ENCODE measurements at places on chromosomes 16 and 17.

DNA sequence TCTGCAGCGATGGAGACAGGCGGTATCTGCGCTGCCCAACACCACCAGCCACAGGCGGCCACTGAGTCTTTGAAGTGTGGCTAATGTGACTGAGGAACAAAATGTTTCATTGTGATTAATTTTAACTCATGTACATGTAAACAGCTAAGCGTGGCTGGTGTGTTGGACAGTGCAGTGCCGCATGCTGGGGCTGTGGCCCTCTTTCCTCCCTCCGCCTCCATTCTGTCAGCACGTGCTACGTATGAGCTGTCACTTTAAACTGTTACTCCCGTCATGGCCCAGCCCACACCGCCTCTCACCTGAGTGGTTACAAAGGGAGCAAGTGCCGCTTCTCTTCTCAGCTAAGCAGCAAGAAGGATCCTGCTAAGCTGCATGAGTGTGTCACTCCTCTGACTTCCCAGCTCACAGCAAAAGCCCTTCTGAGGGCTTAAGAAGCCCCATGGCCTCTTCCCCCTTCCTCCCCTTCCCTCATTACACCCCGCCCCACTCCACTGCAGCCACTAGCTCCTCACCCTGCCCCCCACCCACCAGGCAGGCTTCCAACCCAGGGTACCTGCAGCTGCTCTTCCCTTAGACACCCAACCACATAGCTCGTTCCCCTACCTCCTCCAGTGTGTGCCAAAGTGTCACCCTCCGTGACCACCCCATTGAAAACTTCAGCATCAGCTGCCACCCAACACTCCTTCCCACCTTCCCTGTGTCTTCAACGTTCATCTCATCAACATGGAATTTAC, 15.0 kb downstream of the HASPIN start:
- DNase-seq = no peak

DNA sequence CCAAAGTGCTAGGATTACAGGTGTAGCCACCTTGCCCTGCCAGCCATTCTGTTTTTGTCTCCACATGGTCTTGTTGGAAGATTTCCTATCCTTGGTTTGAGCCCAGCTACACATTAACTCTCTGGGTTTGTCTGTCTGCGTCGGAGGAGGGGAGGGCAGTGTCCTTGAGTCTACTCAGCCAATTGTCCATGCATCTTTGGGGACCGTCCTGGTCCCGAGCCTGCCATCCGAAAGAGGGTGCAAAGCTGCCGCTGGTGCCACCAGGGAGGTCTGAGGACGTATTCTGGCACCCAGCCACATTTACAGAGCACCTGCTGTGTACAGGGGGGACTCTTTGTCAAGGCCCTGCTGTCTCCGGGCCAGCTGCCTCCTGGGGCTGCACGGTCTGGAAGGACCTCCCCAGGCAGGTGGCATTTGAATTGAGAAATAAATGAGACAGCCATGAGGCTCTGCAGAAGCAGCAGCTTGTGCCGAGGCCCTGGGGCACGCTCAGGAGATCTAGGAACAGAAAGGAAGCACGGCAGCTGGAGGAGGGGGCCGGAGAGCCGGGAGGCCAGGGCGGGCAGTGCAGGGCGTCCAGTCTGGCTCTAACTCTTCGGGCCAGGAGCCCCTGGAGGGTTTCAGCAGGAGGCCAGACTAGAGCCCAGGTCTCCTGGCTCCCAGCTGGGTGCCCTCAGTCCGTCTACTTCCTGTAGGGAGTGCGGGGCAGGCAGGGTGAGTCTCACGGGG, 1.5 kb downstream of the CYBA start:
- DNase-seq = peak; percentile 52

DNA sequence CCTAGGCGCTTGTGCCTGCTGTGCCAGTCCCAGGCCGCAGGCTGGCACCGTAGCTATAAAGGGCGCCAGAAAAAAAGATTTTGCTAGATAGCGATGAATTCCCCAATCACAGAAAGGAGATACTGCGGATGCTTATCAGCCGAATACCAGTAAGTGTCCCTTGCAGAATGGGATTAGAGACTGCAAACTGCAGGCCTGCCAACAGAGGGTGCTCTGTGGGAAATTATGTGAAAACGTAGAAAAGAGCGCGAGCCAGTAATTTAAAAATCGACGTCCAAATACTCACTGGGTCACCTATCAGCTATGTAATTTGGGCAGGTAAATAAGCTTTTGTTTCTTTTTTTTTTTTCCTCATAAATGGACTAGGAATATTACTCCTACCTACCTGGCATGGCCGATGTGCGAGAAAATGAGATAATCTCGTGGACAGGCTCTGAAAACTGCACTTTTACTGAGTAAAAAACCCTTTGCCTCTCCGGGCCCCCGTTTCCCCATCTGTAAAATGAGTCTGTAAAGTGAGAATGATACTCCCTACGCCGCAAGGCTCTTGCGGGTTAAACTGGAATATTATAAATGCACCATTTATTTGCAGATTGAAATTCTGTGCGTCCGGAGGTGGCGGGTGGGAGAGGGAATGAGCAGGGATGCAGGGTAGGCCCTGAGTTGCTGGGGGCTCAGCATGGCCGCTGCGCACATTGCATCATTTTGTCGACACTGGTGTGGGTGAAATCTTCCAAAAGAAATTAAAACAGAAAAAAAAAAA, 1.2 kb upstream of the COG1 start:
- DNase-seq = peak; percentile 68

DNA sequence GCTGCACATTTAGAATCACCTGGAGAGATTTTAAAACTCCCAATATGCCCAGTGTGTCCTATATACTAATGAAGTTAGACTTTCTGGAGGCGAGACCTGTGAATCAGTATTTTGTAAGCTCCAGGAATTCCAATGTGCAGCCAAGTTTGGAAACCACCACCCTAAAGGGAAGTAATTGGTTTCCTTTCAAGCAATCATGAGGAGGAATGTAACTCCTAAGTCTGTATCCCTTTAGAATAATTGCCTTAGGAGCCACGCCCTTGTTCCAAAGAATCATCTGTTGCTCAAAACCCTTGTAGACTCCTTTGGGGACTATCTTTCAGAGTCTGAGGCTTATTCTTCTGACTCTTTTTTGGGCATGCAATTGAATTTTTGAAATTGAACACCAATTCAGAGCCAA, 84.4 kb downstream of the DNAH9 start:
- no peak for DNase-seq

- DNase-seq = peak; percentile 16
Observed at GRCh38 chr16:11650641-11651591, 17.3 kb upstream of the SNN start.

GRCh38 chr17:56937687-56938086, 23.2 kb downstream of the COIL start:
- no peak for DNase-seq

- DNase-seq = no peak
Observed at GRCh38 chr17:80997424-80998117, 5.9 kb downstream of the CHMP6 start.

DNA sequence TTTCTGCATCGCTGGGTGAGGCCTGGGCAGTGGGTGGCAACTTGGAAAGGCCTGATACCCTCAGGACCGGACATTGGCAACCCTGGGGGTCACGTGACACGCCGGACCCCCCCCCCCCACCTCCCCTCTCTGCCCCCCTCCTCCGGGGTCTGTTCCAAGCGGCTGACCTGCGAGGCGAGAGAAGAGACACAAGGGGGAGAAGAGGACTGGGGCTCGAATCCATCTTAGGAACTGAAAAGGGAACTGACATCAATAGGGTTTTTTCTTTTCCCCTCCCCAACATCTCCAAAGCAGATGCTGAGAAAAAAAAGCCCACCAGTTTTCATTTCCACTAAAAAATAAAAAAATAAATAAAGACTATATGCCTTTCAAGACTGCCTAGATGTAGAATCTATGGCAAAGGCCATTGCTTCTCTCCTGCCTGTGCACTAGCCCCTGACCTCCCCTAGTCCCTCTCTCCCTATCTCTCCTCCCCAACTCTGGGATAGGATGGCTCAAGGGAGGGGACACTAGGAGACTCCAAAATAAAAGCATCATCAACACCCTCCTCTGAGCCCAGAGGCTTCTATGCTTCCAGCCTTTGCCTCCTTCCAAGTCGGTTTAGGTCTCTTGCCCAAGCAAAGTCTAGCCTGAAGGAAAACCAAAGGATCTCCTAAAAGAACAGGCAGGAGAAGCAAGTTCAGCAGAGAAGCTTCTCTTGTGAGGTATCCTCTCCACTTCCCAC, 7.7 kb upstream of the HOXB2 start:
- DNase-seq = no peak

- no peak for DNase-seq
Observed at GRCh38 chr16:90078579-90078895, 1.4 kb upstream of the PRDM7 start.

DNA sequence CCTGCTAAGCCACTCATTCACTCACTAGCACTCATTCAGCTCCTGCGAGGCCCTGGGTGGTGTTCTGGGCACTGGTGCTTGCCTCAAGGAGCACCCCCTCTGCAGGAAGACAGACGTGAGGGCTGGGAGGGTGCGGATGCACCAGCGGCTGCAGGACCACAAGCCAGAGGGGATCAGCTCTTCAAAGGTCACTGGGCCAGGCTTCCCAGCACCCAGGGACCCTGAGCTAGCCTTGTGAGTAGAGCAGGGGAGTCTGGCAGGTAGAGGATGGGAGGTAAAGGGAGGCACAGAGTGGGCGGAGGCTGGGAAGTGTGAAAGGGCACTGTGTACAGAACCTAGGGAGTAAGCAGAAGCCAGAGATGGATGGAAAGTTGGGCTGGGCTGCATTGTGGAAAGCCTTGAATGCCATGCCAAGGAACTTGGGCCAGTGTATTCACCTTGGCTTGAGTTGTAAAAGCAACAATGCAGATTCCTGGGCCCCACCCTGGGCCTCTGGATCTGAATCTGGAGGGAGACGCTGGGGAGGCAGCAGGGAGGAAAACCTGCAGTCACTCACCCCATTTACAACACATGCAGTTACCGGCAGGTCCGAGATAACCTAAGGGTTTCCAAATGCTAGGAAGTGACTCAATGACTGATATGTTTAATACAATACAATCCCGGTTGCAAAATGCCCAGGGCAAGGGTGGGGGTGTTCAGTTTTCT, 1.7 kb downstream of the IL4R start:
- peak; percentile 86 for DNase-seq

GRCh38 chr17:80082403-80083135, 18.8 kb upstream of the GAA start:
- DNase-seq = peak; percentile 75

GRCh38 chr16:64629622-64630021, 492.2 kb downstream of the CDH11 start:
- DNase-seq = no peak

- DNase-seq = peak; percentile 86
Observed at GRCh38 chr16:1030473-1030901, 42.1 kb upstream of the SSTR5 start.

DNA sequence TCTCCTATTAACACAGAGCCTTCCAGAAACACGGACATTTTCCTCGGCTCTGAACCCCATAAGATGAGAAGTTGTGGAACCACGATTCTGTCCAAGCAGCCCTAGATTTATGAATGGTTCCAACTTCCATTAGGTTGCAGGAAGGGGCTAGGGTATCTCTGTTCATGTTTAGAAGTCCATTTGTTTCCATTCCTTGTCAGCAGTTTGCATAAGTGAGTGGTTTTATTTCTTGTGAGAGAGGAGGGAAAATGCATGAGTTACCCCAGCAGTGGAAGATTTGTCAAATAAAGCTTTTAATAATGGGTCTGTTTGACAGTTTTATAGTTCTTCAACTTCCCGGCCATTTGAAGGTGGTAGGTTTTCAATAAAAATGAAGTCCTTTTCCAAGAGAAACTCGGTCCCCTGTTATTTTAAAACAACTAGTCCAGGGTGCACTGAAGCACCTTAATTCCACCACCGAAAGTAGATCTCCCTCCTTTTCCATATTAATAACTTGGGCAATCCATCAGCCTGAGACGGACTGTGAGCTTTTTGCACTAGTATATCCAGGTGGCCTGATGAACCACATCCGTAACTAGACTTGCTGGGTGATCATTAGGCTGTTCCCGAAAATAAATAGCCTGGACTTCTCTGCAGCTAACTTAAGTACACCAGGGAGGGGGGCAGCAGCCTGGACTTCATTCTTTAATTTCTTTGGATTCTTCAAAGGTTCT, 181.3 kb downstream of the TMEM114 start:
- DNase-seq = no peak

DNA sequence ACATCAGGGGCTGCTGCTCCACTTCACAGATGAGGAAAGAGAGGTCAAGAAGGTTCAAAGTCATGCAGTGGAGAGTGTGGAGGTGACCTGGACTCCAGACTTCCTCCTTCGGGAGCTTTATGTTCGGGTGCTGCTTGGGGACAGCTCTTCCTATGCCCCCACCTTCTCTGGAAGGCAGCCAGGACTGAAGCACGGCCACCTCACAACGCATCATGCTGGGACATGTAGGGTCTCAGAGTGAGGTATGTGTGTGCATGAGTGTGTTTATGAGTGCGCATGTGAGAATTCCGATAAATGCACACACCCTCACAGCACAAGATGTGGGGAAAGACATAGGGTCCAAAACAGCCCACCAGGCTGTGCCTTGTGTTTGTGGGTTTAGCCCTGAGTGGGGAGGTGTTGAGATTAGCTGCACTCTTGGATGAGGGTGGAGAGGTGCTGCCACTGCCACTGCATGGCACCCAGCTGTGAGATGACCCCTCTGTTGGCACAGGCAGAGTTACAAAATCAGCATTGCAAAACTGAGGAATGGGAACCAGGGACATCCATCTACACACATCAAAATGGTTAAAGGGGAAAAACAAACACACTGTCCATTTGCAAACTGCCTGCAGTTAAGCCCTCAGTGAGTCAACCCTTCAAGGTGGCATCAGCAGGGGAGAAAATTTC, 367.4 kb downstream of the SEC14L1 start:
- no peak for DNase-seq

DNA sequence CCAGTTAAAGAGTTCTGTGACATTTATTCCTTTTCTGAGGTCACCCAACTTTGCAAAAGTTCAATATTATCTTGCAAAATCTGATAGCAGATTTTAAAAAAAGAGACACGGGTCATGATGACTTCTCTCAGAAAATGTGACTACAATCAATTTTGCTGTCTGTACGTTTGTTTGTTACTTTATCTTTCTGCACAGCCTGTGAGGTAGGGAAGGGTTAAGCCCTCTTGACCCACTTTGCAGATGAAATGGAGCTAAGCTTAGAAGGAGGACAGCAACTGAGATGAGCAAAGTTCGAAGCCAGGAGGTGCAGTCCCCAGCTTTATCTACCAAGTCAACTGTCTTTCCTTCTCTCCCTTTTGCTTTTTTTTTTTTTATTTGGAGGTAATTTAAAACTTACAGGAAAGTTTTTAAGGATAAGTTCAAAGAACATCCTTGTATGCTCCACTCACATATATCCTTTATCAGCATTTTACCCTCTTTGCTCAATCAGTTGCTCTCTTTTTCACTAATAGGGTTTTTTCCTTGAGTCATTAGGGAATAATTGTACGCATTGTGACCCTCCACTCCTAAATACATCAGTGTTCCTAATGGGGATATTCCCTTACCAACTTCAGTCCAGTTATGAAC, 86.8 kb downstream of the MSI2 start:
- DNase-seq = no peak

DNA sequence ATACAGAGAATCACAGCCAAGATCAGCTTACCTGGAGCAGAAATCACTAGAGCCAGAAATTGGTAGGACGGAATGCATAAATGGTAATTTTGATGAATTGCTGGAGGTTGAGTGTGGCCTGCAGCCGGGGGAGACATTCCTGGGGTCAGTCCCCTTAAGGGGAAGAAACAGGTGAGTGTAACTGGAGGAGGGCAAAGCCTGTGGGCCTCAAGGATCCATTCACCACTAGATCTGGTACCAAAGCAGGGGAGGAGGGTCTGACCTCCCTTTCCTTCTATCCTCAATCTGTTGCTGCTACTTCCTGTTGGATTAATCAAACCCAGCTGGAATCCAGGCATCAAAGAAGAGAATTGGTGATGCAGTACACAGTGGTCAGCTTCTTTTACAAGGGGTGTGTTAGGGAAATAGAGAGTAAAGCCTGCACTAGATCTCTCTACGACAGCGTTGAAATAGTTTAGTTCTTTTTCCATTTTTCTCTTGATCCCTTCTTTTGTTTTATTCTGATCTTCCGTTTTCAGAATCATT, 8.6 kb upstream of the ABCA9 start:
- no peak for DNase-seq

Measured in right cardiac atrium (tissue), 5 donors.